ENCODE measurements at places on chromosomes 3 and 15.

DNA sequence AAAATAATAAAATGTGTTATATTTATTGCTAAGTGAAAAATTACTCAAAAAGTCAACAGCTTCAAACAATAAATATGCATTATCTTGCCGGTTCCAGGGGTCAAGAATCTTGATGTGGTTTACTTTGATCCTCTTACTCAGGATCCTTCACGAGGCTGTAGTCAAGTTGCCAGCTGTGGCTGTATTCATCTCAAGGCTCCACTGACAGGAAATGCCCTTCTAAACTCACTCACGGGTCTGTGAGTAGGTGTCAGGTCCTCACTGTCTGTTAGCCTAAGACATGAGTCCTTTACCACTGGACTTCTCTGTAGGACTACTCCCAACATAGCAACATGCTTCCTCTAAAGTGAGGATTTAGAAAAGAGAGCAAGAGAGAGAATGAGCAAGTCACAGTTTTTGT lies 983.0 kb downstream of the SI start:
- DNase-seq, result no peak

DNA sequence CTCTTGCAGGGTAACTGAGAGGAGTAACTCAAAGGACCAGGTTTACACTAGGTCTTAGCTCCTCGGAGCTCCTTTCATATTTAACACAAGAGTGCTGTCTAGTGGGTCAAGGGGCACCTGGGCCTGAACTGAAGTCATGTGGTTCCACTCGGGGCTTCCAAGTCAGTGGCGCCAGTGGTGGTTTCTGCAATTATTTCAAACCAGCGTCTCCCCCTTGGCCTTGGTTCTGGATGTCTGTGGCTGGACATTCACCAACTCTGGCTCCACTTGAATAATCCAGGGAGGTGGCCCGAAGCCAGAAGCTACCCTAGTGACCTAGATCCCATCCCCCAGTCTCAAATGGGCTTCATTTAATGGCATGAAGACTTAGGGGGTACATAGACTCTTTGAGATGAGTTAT lies 144.3 kb upstream of the ADAMTS9 start:
- DNase-seq, result no peak

- DNase-seq, result no peak
Measured at GRCh38 chr3:23115171-23115877, 87.8 kb upstream of the UBE2E2 start.

DNA sequence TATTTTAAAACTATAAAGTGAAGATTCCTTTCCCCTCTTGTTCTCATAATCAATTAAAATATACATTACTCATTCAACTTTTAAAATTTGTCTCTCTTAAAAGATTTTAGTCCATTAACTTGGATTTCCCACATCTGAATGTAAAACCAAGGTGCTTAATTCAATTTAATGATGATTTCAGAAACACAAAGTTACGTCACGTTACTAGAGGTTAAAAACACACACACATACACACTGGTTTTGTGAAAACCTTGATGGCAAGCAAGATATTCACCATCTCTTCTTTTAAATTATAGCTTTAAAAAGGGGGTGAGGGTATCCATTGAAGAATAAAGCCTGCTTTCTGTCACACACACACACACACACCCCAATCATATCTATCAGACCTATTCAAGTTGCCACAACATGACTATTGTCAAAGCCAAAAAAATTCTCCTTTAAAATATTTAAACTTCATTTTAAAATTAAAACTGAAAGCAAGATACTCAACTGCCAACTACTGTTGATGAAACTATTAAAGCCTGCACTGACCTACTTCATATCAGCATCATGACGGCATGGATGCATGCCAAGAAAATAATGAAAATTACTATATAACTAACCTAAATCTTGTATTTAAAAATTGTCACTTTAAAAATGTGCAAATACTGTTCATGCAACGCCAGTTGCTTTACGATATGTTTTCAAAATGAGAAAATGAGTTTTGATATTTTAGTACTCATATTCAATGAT lies 2.1 kb downstream of the RFX7 start:
- no peak for DNase-seq

GRCh38 chr15:25331860-25332259 lies 107.0 kb downstream of the UBE3A start:
- no peak for DNase-seq

DNA sequence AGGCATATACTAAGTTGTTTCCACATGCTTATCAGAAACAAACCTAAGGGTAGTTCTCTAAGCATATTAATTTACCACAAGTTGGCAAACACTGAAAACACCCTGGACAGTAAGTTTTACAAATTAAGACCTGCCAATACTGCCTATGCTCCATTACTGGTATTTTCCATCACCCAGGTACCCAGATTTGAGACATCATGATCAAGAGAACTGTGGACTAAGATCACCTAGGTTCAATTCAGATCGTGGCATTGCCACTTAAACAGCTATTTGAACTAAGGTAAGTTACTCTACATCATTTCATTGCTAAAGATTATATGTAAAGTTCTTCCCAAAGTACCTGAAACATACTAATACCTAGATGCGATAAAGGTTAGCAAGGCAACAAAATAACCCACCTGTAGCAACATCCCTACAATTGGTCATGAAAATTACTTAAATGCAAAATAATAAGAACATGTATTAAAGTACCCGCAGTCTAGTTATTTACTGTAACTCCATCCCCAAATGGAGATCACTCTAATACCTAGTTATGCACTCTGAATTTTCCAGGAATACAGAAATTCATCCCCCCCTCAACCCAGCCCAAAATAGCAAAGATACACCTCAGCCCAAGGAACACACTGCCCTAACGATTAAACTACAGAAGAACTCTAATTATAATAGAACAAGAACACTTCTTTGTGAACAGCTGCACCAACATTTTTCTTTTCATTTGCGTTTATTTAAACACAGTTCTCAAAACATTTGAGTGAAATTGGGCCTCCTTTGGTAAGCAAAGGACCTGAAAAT lies 21.6 kb downstream of the TRA2B start:
- no peak for DNase-seq

Data from stimulated activated CD8-positive, alpha-beta memory T cell treated with anti-CD3 and anti-CD28 coated beads, Interleukin-4, amount 100 ng/mL, for 1 hour (primary cell).